ENCODE measurements at places on chromosomes 1 and 21.
A peak's percentile ranks its signal among the peaks of the same experiment; 100 is the strongest.

- DNase-seq, result no peak
Observed at GRCh38 chr1:32390904-32391870, 3.1 kb downstream of the BSDC1 start.

- DNase-seq, result no peak
Observed at GRCh38 chr1:65045022-65045817, 78.9 kb upstream of the JAK1 start.

DNA sequence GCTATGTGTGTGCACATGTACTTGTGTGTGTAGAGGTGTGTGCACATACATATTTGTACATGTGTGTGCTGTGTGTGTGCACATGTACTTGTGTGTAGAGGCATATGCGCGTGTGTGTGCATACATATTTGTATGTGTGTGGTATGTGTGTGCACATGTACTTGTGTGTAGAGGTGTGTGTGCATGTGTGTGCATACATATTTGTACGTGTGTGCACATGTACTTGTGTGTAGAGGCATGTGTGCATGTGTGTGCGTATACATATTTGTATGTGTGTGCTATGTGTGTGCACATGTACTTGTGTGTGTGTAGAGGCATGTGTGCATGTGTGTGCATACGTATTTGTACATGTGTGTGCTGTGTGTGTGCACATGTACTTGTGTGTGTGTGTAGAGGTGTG is 291.9 kb downstream of the AJAP1 start:
- DNase-seq, result no peak

DNA sequence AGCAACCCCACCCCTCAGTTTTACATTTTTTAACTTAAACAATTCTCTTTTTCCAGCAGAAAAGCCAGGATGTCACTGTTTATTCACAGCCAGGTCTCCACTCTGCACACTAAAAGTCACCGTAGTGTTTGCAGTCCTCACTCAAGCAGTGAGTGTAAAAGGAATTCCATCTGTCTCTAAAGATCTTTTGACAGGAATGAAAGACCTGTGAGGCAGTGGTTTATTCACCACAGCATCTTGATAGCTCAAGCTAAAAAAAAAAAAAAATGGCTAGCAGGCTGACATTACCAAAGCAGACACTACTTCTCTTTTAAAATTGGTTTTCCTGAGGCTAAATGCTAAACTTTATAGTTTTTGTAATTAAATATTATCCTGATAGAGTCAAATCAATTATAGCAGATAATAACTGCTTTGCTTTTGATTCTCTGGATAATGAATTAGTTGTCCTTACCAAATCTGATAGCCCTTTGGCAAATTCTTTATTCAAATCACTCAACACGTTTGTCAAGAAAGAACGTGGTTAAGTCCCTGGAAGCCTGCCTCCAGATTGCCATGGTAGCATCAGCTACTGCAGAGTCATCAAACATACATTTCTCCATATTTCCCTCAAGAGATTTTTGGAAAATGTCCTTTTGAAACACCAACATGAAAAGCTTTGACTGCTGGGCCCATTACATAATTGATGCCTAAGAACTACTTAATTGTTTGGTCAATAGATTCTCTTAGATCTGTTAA is 22.2 kb upstream of the SLC5A9 start:
- peak; percentile 23 for DNase-seq

- no peak for DNase-seq
Observed at GRCh38 chr1:21576031-21576797, 67.0 kb downstream of the ALPL start.

GRCh38 chr1:71015745-71016144 is 31.9 kb downstream of the PTGER3 start:
- DNase-seq, result no peak

DNA sequence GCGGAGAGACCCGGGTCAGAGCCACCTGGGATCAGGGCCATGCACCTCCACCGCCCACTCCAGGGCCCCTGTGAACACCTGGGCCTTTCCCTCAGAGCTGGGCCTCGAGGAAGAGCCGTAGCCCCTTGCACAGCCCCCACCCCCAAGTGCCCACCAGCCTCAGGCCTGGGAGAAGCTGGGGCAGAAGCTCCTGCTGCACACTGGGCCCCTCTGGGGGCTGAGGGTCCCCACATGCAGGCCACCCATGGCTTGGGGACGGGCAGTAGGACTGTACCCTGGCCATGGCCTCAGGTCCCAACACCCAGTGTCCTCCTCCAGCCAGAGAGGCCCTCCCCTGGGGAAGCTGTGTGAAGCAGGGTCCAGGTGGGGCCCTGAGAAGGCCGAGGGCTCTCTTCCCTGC is 6.5 kb downstream of the NOC2L start:
- DNase-seq, result no peak

DNA sequence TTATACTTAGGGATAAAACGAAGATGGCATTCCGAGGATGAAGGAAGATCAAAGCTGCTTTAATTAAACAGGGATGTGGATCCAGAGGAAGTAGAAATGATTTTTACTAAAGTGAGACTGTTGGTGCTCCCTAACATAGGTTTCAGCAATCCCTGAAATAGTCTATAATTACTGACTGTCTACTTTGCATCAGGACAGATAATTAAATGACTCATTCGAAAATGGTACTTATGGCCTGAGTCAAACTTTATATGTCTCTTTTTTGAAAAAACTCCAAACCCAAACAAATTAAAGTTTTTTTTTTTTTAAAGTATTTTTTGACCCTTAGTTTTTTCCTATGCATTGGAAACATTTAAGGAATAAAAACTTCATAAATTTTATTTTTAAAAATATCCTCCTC is 90.3 kb downstream of the LYST start:
- no peak for DNase-seq

DNA sequence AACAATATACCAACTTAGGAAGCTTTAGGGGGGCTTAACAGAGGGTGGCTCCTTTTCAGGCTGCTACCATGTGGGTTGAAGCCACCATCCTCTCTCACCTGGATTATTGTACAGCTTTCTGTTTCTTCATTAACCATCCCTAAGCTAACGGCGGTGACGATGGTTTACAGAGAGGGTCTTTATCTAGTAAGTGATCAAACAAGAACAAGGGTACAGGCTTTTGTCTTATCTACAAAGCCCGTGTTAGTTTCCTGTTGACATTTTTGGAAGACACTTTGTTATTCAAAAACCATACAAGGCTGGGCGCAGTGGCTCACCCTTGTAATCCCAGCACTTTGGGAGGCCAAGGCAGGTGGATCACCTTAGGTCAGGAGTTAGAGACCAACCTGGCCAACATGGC is 20.4 kb downstream of the SLC25A33 start:
- DNase-seq, result no peak

DNA sequence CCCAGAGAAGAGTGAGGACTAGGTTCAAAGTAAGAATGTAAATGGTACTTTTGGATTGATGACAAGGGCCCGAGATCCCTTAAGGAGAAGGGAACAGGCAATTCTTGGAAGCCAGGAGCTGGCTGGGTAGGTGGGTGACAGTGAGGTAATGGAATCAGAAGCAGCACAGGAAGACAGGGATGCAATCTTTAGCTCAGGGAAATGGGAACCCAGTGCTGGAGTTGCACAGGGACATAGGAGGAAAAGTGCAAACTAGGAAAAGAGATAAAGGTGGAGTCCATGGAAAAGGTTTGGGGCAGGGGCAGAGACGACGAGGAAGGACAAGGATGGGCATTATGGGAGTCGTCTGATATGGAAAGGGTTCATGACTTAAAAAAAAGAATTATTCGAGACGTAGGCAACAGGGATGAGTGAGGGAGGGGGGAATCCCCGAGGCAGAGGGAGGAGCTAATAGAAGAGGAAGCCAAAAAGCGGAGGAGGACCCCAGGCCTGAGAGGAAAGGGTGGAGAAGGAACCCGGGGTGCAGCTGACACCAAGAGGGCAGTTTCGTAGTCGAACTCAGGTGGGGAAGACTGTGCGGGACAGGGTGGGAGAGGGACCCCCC is 495 bp downstream of the PI4KB start:
- DNase-seq, result peak; percentile 42

DNA sequence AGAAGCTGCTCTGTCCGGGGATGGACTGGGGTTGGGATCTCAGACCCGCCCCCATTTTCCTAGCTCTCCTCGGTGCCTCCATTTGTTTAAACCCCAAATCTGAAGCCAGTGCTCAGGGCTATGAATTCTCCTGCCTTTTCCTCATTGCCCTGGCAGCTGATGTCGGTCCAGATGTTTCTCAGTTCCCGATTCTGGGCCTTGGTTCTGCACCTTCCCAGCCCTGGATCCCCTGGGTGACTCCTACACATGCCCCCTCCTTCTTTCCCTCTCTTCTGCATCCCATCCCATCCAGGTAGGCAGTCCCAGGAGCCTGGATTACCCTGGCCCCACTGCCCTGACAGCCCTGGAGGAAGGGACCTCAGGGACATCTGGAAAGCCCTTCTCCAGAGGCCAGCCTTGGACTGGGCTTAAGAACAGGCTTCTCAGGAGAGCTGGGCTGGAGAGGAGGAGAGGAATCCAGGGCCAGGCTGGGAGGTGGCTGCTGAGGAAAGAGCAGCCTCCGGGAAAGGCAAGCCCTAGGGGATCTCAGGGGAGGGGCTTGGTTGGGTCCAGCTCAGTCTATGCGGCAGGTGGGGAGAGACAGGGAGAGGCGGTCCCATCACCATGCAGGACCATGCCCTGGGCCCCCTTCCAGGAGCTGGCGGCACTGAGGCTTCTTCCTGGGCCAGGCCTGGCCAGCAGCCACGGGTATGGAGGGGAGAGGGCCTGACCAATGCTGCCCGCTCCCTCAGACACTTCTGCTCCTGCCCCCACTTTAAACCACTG is 6.8 kb upstream of the EPS8L3 start:
- DNase-seq, result no peak

- peak; percentile 69 for DNase-seq
Observed at GRCh38 chr21:38280454-38280853, 23.7 kb downstream of the KCNJ15 start.

DNA sequence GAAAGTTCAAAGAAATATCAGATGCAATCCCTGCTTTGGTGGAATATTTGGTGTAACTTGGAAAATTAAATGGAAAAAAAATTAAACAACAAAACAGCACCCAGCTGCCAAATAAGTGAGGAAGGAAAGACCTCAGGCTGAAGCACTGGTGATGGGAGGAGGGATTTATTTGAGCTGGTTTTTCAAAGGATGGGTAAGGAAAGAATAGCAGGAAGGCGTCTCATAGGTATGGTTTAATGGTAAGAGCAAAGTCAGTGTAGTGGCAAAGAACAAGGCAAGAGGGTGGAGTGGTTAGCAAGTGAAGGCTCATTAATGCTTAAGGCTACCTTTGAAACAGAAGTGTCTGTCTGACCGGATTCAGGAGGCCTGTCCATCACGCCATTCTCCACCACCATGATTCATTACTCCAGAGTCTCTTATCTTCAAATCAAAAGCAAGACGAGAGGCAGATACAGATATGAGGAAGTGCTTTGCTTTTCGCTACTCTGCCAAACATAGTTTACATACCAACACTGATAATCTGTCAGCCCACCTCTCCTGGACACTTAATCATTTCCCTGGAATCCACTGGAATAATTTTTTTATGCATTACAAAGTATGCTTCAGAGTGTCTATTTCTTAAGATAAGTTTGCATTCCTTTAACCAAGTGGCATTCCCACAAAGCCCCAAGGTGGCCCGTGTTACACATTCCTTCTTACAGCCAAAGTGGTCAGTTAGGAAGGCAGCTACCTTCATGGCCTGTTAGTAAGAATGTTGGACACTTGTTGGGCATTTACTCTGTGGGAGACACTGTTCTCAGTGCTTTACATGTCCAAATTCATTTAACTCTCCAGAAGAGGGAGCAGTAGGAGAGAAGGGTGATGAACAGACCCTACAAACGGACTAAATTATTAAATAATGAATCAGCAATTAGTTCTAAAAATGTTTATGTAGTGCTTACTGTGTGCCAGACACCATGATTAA is 146.6 kb downstream of the ROR1 start:
- DNase-seq, result peak; percentile 99

GRCh38 chr1:111841746-111842145 is 86.0 kb downstream of the DDX20 start:
- DNase-seq, result no peak

GRCh38 chr21:39658066-39658465 is 45.3 kb downstream of the B3GALT5 start:
- no peak for DNase-seq
